ENCODE measurements at places on chromosomes 1 and 21.

DNA sequence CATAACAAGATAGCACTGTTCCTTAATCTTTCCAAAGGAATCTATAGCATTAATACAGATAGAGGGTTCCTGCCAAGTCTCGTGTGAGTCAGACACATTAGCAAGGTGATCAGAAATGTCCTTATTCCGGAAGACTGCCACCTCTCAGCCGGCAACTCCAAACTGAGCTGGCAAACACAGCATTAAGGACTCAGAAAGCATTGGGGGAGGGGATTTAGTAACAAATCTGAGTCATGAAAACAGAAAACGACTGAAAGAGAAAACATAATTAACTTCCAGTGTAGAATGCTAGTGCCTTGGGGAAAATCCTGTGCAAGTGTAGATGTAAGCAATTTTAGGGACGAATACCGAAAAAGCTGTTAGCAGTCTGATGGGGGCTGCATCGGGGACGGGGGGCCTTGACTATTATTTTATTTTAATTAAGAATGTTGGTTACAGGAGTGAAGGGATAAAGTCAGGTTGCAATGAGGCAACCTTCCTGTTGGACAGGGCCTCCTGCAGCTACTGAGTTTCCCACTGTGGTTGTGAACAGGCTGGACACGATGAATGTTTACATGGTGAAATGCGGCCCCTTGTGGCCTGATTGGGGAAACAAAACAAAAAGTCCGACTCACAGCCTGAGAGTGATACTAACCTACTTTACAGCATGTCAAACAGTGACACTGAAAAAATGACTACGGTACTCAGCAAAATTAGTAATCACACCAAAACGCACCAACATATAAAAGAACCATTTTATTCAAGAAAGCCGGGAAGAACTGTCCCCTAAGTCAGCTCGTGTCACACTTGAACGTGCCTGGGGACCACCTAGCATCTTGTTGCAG is 20.7 kb downstream of the MIS18A start:
- peak; percentile 54 for DNase-seq

DNA sequence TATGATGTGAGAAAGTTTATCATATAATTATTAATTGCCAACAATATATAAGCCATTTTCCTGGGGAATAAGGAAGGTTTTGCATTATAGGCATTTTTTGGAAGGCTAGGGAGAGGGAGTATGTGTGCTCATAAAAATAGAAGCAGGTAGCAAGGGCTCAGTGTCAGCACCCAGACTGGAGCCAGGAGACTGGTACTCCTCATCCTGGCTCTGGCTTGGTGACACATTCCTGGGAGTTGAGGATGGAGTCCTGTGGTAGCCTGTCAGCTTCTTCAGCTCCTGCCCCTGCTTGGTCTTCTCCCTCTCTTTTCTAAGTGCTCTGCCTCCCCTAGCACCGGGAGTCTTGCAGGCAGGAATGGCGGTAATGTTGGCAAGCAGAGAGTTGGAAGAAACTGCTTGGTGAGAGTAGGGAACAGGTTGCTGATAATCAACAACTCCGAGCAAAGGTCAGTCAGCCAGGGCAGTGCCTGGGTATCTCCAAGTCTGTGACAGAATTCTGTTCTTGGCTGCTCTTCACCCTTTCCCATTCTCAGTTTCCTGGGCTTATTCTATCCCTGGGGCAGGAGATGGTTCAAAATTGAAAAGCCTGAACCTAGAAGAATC is 23.0 kb downstream of the GIPC2 start:
- no peak for DNase-seq

DNA sequence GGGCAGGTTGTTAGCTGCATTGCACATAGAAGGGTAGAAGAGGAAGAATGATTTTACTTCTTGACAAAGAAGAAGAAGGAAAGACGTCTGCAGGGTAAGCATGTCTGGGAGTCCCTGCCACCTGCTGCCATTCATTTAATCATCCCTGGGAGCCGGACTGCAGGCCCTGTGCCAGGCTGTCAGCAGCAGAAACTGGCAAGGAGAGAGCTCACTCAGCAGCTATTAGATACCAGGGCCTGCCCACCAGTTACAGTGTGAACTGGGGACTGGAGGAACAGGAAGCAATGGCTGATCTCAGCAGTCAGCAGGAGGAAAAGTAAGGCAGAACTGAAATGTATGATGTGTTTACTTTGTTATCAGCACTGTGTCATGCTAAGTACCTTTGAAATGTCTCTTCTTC is 75.7 kb upstream of the C1orf87 start:
- DNase-seq: no peak

GRCh38 chr1:15507278-15507677 is 16.7 kb downstream of the CASP9 start:
- DNase-seq: no peak

- no peak for DNase-seq
Measured at GRCh38 chr1:154779551-154780189, 90.4 kb downstream of the KCNN3 start.

DNA sequence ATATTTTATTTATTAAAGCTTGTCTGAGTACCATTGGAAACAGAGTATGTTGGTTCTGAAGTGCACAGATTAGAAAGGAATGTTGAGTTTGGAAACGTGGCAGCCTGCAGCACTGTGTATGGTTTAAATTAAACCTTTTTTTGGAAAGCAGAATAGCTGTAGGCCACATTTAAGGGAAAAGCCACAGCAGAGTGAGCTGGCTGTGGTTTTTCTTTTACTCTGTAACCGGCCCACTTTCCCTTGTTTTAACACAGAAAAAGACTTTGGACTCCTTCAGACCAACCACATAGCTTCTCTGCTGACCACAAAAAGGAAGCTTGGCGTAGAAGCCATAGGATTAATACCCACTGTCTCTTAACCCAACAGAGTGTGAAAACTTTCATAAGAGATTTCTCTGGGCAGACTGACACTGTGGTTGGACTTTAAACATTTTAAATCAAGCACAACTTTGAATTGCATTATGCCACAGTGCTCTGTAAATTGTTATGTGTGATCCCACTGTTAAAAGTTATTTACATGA is 75.2 kb downstream of the NFIA start:
- no peak for DNase-seq

- DNase-seq: no peak
Measured at GRCh38 chr1:30522031-30523004, 201.1 kb downstream of the MATN1 start.

GRCh38 chr1:15649937-15650336 is 32.7 kb downstream of the DDI2 start:
- no peak for DNase-seq

Data from stimulated activated CD4-positive, alpha-beta T cell treated with anti-CD3 and anti-CD28 coated beads, Interleukin-2, amount 100 ng/mL, for 24 hours (primary cell).